ENCODE measurements at places on chromosomes 11 and 22. TPM values are rescaled to one million over a fixed set of nuclear protein-coding genes. Genes with fewer than 3 reads are reported as not detected.

- no peak for DNase-seq
These were observed 311.9 kb downstream of the METTL15 start for GRCh38 chr11:28420099-28420498.

- no peak for DNase-seq
These were observed 156.8 kb downstream of the MYO18B start for GRCh38 chr22:25898707-25899365.

GRCh38 chr11:40877981-40878380 is 581.5 kb downstream of the LRRC4C start:
- DNase-seq, result no peak

- no peak for DNase-seq
These were observed 2.2 kb downstream of the ME3 start for GRCh38 chr11:86670181-86670580.

DNA sequence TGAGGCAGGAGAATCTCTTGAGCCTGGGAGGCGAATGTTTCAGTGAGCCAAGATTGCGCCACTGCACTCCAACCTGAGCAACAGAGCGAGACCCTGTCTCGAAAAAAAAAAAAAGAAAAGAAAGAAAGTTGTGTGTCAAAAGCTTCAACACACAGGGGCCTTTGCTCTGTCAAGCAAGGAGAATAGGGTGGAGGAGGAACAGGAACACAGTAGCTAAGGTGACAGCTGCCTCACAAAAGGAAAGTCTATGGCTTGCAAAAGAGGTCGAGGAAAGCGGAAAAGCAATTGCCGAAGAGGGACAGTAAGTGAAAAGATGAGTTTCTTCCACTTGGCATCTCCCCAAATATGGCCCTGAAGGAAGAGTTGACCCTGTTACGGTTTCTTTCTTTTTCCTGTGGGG is 26.5 kb upstream of the TMA7B start:
- no peak for DNase-seq

The HEPN1 gene
- polyA plus RNA-seq, result not detected

The MED15 gene
- 24.2 TPM for polyA plus RNA-seq

The APOBEC3A gene
- polyA plus RNA-seq, result not detected
